H1 (cell line): ENCODE measurements at places on chromosomes 7 and 10.

DNA sequence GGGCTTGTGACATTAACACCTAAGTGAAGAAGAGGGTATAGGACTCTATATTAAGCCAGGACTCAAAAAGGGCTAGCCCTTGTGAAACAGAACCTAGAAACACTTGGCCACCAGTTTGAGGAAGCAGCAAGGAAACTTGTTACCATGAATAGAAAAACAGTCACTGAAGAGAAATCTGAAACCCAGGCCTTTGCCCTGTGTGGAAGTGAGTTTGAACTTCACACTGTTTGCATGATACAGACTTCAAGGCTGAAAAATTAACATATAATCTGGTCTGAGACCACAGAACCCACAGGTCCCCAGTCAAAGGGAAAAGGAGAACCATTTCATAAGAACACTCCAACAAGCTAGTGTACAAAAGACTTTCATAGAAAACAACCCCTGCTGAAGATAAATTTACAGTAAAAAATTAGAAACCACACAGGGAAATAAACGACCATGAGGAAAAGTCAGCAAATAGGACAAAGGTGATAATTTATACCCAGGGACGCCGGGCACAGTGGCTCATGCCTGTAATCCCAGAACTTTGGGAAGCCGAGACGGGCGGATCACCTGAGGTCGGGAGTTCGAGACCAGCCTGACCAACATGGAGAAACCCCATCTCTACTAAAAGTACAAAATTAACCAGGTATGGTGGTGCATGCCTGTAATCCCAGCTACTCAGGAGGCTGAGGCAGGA lies 76.1 kb downstream of the SKIDA1 start:
- no peak for DNase-seq

DNA sequence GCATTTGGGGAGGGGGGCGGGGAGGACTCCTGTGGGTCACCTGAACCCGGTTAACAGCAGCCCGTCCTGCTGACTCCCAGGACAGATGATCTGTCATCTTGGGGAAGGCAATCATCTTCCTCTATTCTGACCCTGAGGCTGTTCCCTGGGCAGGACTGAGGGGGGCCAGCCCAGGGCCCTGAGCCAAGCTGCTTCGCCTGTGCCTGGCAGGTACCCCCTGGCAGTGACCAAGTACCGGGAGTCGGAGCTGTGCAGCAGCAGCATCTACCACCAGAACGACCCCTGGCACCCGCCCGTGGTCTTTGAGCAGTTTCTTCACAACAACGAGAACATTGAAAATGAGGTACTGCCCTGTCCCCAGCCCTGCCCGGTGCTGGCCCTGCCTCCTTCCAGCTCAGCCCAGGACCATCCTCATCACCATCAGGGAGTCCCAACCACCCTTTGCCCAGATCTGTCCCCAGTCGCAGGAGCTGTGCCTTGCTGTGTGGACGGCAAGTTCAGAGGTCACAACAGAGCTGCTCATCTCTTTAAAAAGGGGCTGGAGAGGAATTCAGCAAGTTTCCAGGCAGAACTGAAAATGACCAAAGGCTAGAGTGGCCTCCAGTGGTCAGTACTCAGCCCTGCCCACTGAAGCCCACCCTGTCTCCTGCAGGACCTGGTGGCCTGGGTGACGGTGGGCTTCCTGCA lies 8.1 kb downstream of the AOC1 start:
- no peak for DNase-seq

DNA sequence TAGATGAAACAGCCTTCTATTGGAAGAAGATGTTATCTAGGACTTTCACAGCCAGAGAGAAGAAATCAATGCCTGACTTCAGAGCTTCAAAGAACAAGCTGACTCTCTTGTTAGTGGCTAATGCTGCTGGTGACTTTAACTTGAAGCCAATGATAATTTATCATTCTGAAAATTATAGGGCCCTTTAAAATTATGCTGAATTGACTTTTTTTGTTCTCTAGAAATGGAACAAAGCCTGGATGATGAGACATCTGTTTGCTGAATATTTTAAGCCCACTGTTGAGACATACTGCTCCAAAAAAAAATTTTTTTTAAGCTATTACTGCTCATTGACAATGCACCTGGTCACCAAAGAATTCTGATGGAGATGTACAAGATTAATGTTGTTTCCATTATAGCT lies 189.2 kb downstream of the MBL2 start:
- DNase-seq = no peak

DNA sequence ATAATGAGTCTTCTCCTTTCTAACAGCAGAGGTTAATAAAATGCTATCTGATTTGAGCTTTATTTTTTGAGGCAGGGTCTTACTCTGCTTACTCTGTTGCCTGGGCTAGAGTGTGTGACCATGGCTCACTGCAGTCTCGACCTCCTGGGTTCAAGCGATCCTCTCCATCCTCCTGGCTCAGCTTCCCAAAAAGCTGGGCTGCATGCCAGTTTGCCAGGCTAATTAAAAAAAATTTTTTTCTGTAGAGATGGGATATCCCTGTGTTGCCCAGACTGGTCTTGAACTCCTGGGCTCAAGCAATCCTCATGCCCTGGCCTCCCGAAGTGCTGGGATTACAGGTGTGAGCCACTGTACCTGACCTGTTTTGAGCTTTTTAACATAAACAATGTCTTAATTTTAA lies 56.7 kb downstream of the SCD start:
- no peak for DNase-seq

DNA sequence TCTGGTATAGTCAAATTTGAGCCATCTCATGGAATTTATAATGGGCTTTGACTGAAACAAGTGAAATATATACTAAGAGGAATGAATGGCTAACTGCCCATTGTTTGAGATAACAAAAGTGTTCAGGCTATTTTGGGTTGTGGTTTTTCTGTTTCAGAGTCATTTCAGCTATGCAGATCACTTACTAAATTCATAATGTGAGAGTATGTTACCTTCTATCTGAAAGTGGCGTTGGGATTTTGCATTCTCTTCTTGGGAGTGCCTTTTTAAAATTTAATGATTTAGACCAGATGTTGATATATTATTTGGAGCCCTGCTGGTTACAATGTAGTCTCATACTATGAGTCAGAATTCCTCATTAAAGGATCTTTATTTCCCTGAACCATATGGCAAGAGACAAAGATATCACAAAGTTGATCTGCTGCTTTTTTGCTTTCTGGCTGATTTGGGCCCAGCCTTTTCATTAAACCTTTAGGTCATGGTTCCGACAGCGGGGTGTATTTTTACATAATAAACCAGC lies 10.4 kb downstream of the VCL start:
- DNase-seq = no peak

DNA sequence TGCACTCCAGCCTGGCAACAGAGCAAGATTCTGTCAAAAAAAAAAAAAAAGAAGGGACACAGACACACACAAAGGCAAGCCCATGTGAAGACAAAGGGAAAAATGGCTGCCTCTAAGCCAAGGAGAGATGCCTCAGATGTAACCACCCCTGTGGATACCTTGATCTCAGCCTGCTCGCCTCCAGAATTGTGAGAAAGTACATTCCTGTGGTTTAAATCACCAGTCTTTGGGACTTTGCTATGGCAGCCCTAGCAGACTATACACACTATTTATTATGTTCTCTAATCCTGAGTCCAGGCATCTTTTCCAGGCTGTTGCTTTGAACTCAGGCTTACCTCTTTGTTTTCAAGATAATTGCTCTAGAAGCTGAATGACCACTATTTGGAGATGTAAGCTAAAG lies 494.3 kb downstream of the GALNT17 start:
- no peak for DNase-seq

- no peak for DNase-seq
These were observed 441.4 kb upstream of the ZMIZ1 start for GRCh38 chr10:78627254-78627795.

DNA sequence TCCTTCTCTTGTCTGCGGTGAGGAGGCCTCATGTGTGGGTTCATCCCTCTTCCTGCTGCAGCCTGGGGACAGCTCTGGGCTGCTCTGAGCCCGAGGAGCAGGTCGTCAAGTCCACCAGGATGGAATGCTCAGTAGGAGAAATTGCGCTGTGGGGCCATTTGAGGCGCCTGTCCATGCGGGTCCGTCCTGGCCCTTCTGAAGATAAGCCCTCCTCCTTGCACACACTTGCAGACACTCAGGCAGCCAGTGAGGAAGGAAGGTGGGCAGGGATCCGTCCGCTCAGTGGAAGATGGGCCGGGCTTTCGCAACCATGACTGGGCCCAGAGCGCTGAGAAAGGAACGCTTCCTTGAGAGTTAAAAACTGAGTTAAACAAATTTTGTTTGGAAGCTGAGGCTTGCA lies 356.8 kb downstream of the GLRX3 start:
- DNase-seq = no peak

- no peak for DNase-seq
These were observed 488.5 kb downstream of the DNAJB6 start for GRCh38 chr7:157825325-157825724.

GRCh38 chr10:117734731-117735405 lies 192.3 kb downstream of the EMX2 start:
- no peak for DNase-seq

GRCh38 chr7:151481650-151482505 lies 37.8 kb downstream of the RHEB start:
- DNase-seq = no peak

DNA sequence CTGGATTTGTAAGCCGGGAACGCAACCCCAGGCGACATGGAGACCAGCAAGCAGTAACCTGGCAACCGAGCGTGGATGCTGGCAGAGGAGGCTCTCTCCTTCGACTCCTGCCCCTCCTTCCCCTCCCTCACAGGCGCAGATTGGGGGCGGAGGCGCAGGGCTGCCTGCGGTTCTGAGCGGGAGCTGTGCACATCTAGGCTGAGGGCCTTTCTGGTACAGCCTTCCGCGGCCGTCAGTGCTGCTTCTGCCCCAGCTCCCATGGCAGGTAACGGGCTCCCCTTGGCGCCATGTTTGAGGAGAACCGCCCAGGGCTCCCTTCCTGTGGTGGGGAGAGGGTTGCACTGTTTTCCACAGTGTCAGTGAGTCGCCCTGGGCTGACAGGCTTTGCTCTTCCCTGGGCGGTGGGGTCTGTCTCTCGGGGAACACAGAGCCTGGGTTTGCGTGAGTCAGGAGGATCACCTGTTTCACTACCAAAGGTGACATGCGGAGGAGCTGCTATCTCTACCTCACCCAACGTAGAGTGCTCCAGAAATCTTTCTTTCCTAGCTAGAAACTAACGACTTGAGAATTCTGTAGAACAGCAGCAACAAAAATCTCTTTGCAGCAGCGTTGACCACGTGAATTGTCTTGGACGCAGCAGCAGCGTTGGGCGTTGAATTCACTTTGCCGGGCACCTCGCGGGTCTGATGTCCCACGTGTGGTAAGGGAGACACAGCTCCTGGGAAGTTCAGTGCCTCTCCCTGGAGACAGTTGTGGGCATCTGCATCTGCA lies 154.8 kb upstream of the COBL start:
- DNase-seq = no peak

DNA sequence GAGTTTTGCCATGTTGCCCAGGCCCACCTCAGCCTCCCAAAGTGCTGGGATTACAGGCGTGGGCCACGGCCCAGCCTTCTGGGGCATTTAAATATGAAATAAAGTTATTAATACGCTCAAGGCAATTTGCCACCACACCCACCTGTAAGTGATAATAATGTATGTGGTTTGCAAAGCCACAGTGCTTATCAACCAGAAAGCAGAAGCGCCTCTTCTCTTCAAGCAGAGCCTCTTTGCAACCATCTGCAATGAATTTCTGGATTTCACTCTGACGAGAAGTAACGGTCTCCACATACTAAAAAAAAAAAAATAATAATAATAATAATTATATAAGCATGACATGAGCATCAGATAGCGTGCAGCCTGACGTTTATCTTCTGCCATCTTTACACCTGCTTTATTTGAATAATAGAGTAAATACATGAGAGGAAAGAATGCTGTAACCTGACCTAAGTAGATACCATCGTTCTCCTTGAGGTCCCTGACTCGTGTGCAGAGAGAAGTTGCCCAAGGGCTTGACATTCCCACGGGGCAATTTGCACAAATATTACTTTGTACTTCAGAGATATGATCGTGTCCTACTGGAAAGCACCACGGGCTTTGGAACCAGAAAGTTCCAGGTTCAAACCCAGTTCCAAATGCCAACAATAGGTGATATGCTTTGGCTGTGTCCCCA lies 34.0 kb downstream of the BRI3 start:
- DNase-seq = no peak

DNA sequence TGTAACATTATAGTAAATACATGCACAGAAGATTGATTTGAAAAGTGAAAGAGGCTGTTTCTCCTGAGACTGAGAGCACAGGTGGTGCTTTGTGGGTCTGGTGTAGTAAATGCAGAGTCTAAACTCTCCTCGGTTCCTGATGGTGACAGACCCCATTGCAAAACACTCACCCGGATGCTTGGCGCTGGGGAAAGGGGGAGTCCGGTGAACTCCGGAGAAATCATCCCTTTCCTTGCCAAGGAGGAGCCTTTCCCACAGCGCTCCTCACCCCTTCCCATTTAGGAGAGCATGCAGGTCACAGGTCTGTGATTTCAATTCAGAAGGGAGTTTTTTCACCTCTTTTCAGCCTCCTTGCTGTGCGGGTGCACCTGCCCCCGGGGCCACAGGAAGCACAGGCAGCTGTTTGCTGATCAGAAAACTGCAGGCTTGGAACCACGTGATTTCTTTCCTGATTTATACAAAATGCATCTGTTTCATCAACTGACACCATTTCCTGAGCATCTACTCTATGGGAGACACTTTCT lies 75.6 kb upstream of the LYZL2 start:
- DNase-seq = no peak

GRCh38 chr10:71854031-71854430 lies 3.0 kb upstream of the PSAP start:
- DNase-seq = no peak

GRCh38 chr7:68629-69028 lies 123.7 kb upstream of the FAM20C start:
- DNase-seq = no peak

- no peak for DNase-seq
These were observed 42.2 kb downstream of the MAD1L1 start for GRCh38 chr7:2190531-2190930.

DNA sequence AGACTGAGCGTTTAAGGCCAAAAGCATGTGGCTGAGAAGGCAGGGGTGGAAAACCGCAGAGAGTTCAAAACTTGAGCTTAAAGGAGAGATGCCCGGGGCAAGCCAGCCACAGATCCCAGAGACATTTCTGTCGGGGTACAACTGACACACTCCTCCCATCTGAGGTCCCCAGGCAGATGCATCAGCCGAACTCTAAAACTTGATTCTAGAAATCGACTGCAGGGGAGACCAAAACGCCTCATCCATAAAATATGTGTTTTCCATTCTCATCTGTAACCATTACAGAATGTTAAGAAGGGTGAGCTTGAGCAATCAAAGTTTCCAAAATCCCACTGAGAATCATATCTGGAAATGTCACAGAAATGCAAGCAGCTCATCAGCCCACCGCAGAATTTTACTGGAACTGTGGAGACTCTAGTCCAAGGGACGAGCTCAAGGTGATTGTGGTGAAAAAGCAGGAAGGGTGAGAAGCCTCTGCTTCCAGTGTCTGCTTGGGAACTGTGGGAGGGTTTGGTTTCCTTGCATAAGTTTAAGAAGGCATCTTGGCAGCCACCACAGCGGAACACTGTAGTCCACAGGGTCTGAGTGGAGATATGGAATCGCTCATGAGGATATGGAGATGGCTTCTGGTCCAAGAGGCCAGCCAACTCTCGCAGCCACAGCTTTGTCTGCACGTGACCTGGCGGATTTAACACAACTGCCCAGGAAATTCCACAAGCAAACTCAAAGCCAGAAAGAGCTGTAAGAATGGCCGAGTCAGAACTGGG lies 249.2 kb downstream of the SFMBT2 start:
- no peak for DNase-seq
